Cardiac muscle cell (in vitro differentiated cells and primary cell): ENCODE measurements at places on chromosomes 4 and X.

- no peak for DNase-seq
- no peak overlapping the region for H3K4me3 ChIP-seq
- H3K4me1 ChIP-seq, result no peaks in the 10 kb centered on the region
- no peak overlapping the region for H3K27ac ChIP-seq
Measured at GRCh38 chrX:34584781-34585180, 72.3 kb downstream of the TMEM47 start.

GRCh38 chr4:177582992-177583391 lies 140.8 kb upstream of the AGA start:
- no peak overlapping the region for H3K27ac ChIP-seq
- no peak overlapping the region for H3K4me3 ChIP-seq
- no peaks in the 10 kb centered on the region for H3K27me3 ChIP-seq
- H3K4me1 ChIP-seq, result no peaks in the 10 kb centered on the region

GRCh38 chr4:103075435-103075893 lies 1.1 kb downstream of the SLC9B2 start:
- H3K4me1 ChIP-seq, result peaks cover 6% of the 10 kb centered on the region
- H3K27me3 ChIP-seq, result no peaks in the 10 kb centered on the region
- no peaks in the 10 kb centered on the region for H3K36me3 ChIP-seq
- peak; percentile 34 for DNase-seq
- peak overlapping the region; percentile 57 for H3K4me3 ChIP-seq
- H3K27ac ChIP-seq, result peak overlapping the region; percentile 72

DNA sequence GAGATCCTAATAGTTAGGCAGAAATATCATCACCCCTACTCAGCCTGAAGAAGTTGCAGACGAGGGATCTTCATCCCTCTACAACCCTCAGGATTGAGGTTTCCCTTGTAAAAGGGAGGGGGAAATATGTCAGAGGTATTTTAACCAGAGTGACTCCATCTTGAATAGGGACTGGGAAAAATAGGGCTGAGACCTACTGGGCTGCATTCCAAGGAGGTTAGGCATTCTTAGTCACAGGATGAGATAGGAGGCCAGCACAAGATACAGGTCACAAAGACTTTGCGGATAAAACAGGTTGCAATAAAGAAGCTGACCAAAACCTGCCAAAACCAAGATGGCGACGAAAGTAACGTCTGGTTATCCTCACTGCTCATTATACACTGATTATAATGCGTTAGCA lies 17.5 kb downstream of the IL13RA2 start:
- H3K27me3 ChIP-seq, result no peaks in the 10 kb centered on the region
- no peak for DNase-seq
- no peak overlapping the region for H3K27ac ChIP-seq
- H3K4me1 ChIP-seq, result no peaks in the 10 kb centered on the region
- no peaks in the 10 kb centered on the region for H3K36me3 ChIP-seq
- H3K4me3 ChIP-seq, result no peak overlapping the region

DNA sequence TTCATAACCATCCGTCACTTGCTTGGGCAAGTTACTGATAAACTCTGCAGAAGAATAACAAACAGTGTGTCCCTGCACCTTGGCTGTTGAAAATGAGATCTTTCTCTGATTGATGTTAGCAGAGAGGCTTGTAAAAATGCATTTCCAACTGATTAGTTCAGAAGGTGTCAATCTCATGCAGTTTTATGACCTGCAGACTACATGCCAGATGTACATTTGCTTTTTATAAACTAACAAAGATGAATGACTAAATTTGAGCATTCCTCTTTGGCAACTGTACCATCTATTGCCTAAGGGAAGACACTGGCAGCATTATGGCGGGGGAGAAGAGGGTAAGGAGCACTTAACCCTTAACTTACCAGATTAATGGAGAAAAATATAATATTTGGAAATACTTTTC lies 192.8 kb downstream of the DCTD start:
- no peak overlapping the region for H3K27ac ChIP-seq
- no peaks in the 10 kb centered on the region for H3K27me3 ChIP-seq
- H3K36me3 ChIP-seq, result no peaks in the 10 kb centered on the region
- no peak overlapping the region for H3K4me3 ChIP-seq
- H3K4me1 ChIP-seq, result no peaks in the 10 kb centered on the region

DNA sequence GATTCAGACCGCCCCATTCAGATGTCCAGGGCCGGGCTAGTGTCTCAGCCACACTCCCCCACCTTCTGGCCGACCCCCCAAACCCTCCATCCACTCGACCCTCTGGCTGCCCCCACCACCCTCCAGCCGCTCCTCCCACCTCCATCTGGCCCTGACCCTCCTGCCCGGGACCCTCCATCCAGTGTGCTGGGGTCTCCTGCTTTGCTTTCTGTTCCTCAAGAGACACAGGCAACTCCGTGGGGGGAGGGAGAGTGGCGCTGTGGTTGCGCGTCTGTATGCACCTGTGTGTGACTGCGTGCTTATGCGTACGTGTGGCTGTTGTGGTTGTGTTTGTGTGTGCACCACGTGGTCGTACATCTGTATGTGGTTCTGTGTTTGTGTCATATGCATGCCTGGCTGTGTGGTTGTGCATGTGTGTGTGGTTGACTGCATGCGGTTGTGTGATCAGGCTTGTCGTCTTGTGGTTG lies 33.3 kb downstream of the CPLX1 start:
- DNase-seq, result no peak
- H3K4me1 ChIP-seq, result no peaks in the 10 kb centered on the region
- peaks cover 91% of the 10 kb centered on the region for H3K27me3 ChIP-seq

GRCh38 chr4:38785901-38786402 lies 3.2 kb upstream of the TLR10 start:
- DNase-seq, result no peak
- no peaks in the 10 kb centered on the region for H3K4me1 ChIP-seq
- H3K27ac ChIP-seq, result no peak overlapping the region
- no peaks in the 10 kb centered on the region for H3K36me3 ChIP-seq
- H3K27me3 ChIP-seq, result no peaks in the 10 kb centered on the region
- H3K4me3 ChIP-seq, result no peak overlapping the region

DNA sequence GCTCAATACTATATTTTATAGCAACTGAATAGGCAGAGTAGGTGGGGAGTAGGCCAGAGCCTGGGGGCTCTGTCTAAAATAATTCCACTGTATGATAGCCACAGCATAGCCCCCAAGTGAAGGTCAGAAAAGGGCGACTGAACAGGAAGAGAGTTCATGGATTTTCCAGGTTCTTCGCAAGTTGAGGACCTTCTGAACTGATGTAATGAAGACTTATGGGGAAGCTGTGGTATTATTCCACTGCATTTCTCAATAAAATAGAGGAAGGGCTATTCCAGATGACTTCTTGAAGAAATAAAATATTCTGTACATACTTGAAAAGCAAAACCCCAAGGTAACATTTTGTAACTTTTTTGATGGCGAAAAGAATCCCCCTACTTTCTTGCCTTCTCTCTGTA lies 231.4 kb upstream of the GPC4 start:
- no peak for DNase-seq
- no peaks in the 10 kb centered on the region for H3K36me3 ChIP-seq
- no peaks in the 10 kb centered on the region for H3K27me3 ChIP-seq

DNA sequence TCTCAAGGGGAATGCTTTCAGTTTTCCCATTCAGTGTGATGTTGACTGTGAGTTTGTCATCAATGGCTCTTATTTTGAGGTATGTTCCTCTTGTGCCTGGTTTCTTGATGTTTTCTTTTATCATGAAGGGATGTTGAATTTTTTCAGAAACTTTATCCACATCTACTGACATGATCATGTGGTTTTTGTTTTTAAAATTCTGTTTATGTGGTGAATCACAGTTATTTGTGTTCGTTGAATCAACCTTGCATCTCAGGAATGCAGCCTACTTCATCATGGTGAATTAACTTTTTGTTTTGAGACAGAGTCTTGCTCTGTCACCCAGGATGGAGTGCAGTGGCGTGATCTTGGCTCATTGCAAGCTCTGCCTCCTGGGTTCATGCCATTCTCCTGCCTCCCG lies 263.1 kb upstream of the KLF3 start:
- H3K36me3 ChIP-seq, result no peaks in the 10 kb centered on the region
- DNase-seq, result no peak
- no peaks in the 10 kb centered on the region for H3K27me3 ChIP-seq
- no peak overlapping the region for H3K4me3 ChIP-seq
- peaks cover 10% of the 10 kb centered on the region for H3K4me1 ChIP-seq

DNA sequence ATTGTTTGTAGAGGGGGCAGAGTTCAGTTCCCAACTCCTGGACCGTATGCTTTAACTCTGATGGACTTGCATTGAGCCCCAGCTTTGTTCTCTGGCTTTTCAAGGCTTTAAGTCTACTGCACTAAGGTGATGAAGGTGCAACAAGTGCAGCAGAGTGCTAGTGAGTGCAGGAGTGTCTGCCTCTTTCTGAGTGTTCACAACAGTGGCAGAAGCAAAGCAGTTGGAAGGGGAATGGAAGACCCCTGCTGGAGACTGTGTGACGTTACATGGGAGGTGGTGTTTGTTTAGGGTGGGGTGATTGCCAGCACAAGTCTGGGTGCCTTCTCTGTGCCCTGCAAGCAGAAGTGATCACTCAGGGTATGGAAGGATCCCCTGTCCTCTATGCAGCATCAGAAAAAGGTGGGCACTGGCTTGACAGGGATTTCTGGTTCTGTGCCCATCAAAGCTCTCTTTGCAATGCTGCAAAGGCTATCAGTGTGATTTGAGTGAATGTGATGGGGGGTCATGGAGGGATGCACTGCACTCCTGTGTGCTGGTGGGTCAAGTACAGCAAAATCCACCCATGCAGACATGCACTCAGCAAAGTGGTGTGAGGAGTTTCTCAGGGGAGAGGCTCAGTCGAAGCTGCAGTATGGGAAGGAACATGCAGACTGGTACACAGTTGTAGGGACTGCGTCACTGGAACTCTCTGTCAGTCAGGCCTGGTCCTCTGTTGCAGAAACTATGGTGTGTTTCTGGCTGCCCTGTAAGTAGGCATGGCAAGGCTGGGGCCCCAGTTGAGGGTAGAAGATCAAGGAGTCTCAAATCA lies 70.9 kb upstream of the UGT2B7 start:
- no peaks in the 10 kb centered on the region for H3K27me3 ChIP-seq
- no peak overlapping the region for H3K4me3 ChIP-seq
- no peak overlapping the region for H3K27ac ChIP-seq
- no peaks in the 10 kb centered on the region for H3K36me3 ChIP-seq
- no peaks in the 10 kb centered on the region for H3K4me1 ChIP-seq
- peak; percentile 46 for DNase-seq

DNA sequence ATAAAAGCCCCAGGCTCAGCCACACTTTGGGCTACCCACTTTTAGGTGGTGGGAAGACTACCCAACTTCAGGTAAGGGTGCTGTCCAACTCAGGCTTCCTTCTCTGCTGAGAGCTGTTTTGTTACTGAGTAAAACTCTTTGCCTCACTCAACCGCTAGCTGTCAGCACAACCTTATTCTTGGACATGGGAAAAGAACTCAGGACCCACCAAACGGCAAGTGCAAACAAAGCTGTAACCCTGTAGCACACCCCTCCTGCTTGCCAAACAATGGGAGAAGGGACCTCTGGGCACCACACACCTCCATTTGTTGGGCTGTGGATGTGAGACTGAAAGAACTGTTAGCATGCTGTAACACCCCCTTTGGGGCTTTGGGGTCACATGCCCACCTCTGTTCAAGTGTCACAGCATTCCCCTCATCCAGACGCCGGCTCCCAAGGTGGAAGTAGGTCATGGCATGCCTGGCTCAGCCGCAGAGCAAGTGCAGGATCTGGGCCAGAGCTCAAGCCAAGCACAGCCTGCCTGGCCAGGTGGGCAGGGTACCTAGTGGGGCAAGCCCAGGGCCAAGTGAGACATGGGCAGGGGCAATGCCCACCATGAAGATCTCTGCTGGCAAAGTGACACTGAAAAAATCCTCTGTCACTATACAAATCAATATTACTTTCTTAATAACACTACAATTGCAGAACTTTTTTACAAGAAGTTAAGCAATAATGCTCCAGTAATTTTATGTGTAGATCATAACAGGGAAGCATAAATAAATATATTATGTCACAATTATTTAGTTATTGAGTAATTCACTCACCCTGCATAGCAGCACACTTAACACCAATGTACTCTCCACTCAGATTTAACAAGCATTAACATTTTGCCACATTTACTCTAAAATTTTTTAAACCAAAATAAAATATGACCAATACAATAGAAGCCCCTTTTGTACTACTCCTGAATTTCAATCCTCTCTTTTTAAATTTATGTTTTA lies 107.2 kb downstream of the TBCK start:
- H3K36me3 ChIP-seq, result peaks cover 20% of the 10 kb centered on the region
- H3K4me3 ChIP-seq, result no peak overlapping the region
- no peak overlapping the region for H3K27ac ChIP-seq
- H3K4me1 ChIP-seq, result no peaks in the 10 kb centered on the region
- no peak for DNase-seq

- no peak for DNase-seq
- H3K4me3 ChIP-seq, result no peak overlapping the region
- H3K27me3 ChIP-seq, result no peaks in the 10 kb centered on the region
- no peak overlapping the region for H3K27ac ChIP-seq
Measured at GRCh38 chr4:122360754-122361153, 18.1 kb upstream of the ADAD1 start.

DNA sequence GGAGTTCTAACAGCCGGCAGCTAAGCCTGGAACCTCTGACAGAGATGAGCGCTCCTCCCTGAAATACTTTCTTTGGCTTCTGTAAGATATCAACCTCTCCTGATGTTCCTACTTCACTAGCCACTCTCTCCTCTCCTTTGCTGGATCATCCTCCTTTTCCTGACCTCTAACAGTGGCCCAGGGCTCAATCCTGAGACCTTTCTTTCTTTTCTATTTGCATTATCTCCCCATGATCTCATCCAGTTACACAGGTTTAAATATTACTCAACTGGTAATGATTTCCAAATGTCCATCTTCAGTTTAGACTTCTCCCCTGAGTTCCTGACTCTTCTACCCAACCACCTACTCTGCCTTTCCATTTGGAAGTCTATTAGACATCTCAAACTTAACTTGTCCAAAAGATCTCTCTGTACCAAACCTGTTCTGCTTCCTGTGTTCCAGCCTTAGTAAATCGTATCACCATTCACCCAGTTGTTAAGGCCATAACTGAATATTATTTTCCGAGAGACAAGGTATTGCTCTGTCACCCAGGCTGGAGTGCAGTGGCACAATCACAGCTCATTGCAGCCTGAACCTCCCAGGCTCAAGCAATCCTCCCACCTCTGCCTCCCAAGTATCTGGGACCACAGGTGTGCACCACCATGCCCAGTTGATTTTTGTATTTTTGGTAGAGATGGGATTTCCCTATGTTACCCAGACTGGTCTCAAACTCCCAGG lies 41.1 kb downstream of the RFC1 start:
- H3K27ac ChIP-seq, result no peak overlapping the region
- no peak for DNase-seq
- no peaks in the 10 kb centered on the region for H3K27me3 ChIP-seq
- H3K36me3 ChIP-seq, result peaks cover 14% of the 10 kb centered on the region

DNA sequence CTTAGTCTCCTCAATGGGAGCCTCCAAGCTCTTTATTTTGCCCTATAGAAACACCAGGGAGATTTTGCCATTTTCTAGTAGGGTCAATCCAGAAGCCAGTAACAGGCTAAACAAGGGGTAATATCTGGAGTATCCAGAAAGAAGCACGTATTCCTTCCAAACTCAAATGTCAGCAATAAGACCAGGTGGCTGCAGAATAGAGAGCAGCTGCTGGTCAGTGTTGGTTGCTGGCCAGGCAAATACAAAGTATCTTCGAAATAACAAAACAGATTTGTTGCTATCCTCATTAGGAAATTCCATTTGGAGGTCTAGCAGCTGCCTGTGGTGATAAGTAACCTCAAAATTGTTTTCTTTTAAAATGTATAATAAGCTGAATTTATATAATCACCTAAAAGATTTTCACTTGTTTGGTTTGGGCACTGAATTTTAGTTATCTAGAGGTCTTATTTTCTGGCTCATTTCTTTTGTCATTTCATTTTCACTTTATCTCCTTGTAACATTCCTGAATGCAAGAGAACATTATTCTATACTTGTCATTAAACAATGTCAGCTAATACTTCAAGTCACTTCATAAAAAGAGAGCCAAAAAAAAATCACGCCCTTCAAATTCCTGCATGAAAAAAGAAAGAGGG lies 320.6 kb downstream of the DTHD1 start:
- no peaks in the 10 kb centered on the region for H3K4me1 ChIP-seq
- no peak overlapping the region for H3K27ac ChIP-seq
- H3K4me3 ChIP-seq, result no peak overlapping the region
- no peak for DNase-seq
- no peaks in the 10 kb centered on the region for H3K36me3 ChIP-seq
